ENCODE measurements at places on chromosomes 1 and 21.

DNA sequence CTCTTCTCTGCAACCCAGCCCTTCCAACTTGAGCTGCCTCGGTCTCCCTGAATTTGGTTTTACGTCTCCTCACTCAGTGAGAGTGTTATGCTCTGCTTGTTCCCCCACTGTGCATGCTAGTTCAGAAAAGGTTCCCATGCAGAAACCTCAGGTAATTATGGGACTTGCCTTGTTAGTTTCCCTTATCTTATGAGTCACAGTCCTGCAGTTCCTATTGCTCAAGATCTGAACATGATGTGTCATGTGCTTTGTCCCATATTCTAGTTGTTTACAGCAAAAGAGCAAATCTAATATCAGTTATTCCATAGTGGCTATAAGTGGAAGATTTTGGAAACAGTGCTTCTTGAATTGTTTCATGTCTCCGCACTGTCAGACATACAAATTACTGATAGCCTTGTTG is 74.4 kb downstream of the DUSP10 start:
- no peak for DNase-seq

- DNase-seq, result no peak
These were observed 209.6 kb downstream of the NUF2 start for GRCh38 chr1:163531345-163531744.

GRCh38 chr1:183871142-183871541 is 66.2 kb downstream of the RGL1 start:
- no peak for DNase-seq

GRCh38 chr1:18880585-18880984 is 21.1 kb upstream of the TAS1R2 start:
- DNase-seq, result no peak

DNA sequence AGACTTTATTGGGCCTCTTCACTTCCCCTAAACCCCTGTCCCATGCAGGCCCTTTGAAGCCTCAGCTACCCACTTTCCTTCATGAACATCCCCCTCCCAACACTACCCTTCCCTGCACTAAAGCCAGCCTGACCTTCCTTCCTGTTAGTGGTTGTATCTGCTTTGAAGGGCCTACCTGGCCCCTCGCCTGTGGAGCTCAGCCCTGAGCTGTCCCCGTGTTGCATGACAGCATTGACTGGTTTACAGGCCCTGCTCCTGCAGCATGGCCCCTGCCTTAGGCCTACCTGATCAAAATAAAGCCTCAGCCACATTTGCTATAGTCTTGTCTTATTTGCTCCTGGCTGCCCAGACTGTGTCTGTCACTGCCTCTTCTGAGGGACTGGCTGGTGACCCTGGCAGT is 5.5 kb downstream of the GSTM4 start:
- DNase-seq, result no peak

DNA sequence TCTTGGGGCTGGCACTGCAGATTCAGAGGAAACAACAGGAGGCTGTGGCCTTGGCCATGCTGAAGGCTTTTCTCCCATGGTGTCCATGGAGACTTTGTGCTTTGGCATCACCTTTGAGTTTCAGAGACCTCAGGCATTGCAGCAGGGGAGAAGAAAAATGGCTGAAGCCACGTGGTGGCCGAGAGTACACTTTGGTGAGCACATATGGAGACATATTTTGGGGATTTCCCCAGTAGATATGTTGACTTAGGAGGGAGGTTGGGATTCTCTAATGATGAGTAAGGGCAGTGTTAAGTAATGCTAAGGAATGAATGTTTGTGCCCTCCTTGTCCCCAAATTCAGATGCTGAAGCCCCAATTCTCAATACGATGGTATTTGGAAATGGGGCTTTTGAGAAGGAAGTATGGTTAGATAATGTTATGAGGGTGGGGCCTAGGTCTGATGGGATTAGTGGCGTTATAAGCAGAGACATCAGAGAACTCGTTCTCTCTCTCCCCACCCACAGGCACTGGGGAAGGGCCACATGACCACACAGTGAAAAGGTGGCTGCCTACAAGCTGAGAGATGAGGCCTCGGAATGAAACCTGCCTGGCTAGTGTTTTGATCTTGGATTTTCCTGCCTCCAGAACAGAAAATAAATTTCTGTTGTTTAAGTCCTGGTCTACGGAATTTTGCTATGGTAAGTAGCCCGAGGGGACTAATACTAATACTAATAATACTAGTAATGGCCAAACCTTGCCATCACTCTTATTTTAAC is 98.6 kb downstream of the TBX19 start:
- DNase-seq, result no peak

DNA sequence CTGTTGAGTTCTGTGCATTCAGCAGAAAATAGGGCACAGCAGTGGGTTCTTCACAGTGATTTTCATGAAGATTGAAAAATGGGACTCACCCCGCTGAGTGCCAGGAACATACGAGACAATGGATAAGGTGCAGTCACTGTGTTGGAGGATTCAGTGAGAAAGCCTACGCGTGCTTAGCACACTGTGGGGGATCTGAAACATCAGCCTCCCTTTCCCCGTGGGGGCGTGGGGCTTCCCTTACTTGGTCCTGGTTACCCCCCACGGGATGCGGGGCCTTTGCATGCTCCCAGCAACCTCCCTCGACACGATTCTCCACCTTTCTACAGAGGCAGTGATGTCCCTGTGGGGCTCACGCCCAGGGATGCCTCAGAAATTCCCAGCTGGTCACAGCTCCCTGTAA is 252.2 kb upstream of the C1orf174 start:
- no peak for DNase-seq

- no peak for DNase-seq
These were observed 34.9 kb downstream of the SEC16B start for GRCh38 chr1:177934927-177935326.

- DNase-seq, result no peak
These were observed 29.0 kb downstream of the SPATA6 start for GRCh38 chr1:48442864-48443619.

DNA sequence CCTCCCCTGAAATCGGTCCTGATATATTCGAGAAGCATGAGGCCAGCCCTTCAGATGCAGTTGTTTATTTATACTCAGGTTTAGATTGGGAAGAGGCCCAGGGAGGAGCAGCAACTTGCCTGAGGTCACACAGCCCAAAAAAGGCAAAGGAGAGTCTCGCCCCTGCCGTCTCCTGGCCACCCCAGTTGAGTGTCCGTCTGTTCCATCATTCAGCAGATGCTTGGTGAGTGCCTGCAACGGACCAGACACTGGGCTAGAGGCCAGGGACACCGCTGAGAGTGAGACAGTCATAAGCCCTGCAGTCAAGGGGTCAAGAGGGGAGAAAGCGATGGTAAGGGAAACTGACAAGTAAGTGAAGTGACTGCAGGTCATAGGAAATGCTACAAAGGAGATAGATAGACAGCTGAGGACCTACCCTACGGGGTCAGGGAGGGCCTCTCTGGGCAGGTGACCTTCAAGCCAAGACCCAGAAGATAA is 15.4 kb upstream of the SELENON start:
- no peak for DNase-seq

- DNase-seq, result no peak
These were observed 16.2 kb downstream of the SDHC start for GRCh38 chr1:161330346-161330745.

DNA sequence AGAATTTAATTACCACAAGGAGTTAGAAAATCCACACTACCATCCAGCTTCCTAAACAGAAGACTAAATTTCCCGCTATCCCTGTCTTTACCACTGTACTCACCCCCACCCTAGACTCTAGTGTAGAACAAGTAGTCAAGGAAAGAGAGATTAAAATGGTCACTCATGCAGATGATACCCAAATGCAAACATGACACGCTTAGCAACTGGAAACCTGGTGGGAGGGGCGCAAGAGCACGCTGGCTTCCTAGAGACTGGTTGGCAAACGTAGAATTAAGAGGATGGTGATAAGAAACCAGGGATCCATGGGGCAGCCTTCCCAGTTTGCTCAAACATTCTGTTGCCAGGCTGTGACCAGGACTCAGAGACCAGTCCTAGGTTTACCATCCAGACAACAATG is 9.9 kb upstream of the LDLRAD1 start:
- no peak for DNase-seq

DNA sequence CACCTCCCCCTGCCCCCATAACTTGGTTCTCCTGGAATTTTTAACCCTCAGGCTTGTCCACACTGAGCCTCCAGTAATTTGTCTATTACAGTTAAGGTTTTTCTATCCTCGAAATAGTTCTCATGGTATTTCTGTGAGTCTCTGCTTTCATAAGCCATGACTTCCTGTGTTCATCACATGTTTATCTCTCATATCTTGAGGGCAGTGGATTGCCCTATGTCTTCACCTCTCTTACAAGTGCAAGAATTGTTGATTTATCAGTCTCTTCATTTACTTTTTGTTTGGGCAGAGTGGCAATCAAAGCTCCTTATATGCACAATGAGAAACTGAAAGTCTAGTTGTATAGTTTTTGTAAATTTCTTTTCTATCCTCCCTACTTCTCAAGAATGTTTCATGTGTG is 328.4 kb downstream of the PLA2G4A start:
- no peak for DNase-seq

GRCh38 chr1:162159515-162159914 is 90.0 kb downstream of the NOS1AP start:
- no peak for DNase-seq

DNA sequence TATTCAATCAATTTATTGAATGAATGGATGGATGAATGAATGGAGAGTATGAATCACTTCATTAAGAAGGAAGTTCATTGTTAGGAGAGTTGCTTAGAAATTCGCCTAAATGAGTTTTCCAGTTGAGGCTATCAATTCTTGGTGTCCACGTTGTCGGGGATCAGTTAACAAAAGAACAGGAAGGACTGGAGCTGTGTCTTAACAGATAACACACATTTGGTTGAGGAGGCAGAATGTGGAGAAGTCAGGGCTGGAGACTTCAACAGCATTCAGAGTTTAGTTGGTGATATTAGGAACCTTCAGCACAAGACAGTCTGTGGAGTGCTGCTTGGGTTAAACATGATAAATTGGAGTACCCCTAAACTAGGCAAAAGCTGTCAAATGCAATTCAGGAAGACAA is 33.7 kb downstream of the ZBTB18 start:
- DNase-seq, result no peak

DNA sequence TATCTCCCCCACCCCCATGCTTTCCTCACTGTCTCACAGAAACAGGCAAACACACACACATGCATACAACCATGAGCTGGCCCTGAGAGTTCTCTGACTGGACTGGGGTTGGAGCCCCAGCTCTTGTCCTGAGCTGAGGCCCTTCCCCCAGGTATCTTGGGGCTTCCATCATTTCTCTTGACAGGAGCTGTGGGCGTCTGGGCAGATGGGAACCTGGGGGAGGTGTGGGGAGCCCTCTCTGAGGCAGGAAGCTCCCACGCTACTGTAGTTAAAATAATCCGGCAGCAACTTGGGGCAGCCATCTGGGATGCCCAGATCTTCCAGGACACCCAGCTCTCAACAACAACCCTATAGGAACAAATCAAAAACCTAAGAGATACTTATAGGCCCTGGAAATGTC is 2.7 kb upstream of the KIF21B start:
- no peak for DNase-seq

- DNase-seq, result no peak
These were observed 4.5 kb downstream of the EPHA2 start for GRCh38 chr1:16151196-16151994.

- DNase-seq, result no peak
These were observed 1.2 kb upstream of the KCNE1 start for GRCh38 chr21:34513129-34513675.

- no peak for DNase-seq
These were observed 152.5 kb downstream of the DISC1 start for GRCh38 chr1:231779081-231779480.

GRCh38 chr1:201877877-201878401 is 10.8 kb upstream of the SHISA4 start:
- DNase-seq, result no peak

DNA sequence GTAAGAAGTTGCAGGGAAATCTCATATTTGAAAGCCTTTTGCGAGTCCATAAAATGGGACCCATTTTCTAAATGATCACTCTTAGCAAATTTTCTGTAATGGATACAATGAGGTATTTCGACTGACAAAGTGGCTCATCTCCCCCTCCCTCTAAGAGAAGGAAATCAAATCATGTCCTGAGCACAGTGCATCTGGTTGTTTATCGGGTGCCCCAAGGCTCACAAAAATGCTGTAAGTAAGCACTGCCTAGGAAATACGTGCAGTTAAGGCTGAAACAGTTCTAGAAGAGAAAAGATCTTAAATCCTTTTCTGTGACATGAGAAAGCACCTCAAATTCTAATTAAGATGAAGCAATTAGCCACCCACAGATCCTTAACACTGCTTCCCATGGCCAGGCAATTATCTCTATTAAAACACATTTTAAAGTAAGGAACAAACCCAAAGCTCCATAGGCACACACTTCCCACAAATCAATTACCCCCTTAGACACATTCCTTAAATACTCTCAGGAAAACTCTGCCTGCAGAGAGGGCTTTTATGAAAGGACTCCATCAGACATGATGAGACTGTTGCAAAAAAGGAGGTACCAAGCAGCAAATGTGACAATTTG is 216.3 kb downstream of the KCNH1 start:
- no peak for DNase-seq

DNA sequence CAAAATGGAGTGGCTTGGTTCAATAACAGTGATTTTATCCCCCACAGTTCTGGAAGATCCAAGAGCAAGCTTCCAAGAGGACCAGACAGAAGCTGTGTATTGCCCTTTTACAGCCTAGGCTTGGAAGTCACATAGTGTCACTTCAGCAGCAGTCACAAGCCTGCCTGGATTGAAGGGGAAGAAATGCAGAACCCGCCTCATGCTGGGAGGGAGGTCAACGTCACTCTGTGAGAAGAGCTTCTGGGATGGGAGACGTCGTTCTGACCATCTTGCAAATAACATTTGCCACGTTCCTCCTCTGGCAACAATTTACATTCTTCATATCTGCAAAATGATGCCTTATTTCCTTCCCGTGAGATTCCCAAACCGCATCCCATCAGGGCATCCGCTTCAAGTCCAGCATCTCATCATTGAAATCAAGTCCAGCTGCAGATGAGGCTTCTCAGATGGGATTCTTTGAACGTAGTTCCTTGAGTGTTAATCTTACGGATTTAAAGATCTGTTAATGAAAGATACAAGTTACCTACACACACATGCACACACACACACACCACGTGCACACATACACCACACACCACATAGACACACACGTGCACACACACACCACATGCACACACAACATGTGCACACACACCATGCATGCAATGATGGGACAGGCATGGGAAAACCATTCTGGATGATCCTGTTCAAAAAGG is 23.9 kb upstream of the KIF1B start:
- DNase-seq, result no peak

GRCh38 chr1:98217601-98218000 is 296.8 kb upstream of the DPYD start:
- no peak for DNase-seq

GRCh38 chr1:183710333-183710732 is 57.2 kb upstream of the APOBEC4 start:
- no peak for DNase-seq

DNA sequence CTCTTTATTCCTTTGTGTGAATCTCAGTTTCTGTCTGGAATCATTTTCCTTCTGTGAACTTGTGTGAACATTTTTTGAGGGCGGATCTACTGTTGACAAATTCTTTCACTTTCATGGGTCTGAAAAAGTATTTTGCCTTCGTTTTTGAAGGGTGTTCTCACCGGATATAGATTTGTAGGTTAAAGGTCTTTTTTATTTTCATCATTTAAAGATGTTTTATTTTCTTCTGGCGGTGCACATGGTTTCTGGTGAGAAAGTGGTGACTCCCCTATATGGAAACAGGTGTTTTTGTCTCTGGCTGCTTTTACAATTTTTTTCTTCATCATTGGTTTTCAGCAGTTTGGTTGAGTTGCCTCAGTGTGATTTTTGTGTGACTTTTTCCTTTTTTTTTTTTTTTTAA is 94.9 kb downstream of the DYRK1A start:
- no peak for DNase-seq
